ENCODE measurements at places on chromosomes 16 and 17.

GRCh38 chr17:29138971-29139691, 41.1 kb downstream of the MYO18A start:
- DNase-seq = peak; percentile 70

- DNase-seq = no peak
These were observed 21.8 kb downstream of the CEP131 start for GRCh38 chr17:81200695-81201580.

GRCh38 chr16:86958423-86958822, 358.8 kb downstream of the C16orf95 start:
- DNase-seq = no peak

- DNase-seq = no peak
These were observed 140.5 kb downstream of the C16orf95 start for GRCh38 chr16:87176735-87177134.

- DNase-seq = no peak
These were observed 153.9 kb upstream of the CACNG3 start for GRCh38 chr16:24102209-24102660.

DNA sequence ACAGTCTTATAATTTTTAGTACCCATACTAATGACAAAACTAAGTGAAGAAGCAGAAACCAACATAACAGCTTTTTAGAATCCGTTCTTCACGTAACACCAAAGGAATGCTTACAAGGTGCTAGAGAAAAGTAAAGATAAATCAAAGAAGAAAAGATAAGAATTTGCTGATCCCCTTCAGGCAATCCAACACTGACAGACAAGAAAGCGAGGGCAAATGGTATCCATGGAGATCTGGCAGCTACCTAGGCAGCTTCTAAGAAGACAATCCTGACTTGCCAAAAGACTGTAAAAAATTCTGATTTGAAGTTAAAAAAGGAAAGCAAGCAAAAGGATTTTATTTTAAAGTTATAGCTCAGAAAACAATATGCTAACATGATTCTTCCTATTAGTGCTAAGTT, 14.6 kb downstream of the BBS2 start:
- no peak for DNase-seq

- DNase-seq = no peak
These were observed 14.1 kb downstream of the ZFP3 start for GRCh38 chr17:5092218-5093010.

GRCh38 chr17:9615486-9615885, 29.8 kb upstream of the USP43 start:
- no peak for DNase-seq
